Breast epithelium (tissue), 4 donors: ENCODE measurements at places on chromosomes 2 and 18.

DNA sequence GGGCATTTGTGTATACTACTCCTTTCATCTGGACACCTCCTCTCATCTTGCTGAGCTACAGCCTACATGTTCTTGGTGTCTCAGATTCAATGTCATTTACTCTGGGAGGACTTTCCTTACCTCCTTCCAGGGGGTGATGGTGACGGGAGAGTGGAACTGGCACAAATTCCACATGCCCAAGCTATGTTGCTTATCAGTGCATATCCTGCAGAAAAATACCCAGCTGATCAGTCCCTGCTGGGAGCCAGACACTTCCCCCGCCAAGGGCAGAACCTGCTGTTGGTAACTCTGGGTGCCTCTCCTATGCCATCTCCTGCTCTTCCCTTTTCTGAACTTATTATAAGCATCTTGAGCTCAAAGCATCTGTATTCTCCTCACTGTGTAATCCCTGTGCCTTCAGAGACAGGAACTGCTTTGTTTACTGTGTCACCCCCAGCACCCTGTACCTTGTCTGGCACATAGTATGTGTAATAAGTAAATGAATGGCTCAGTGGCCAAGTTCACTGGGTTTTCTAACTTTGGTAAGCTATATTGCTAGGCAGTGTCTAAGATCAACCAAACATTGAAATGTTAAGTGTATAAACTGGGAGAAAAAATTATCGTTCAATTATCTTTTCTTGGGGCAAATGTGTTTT lies 87.7 kb upstream of the LPIN2 start:
- H3K27me3 ChIP-seq: no peaks in the 10 kb centered on the region
- H3K36me3 ChIP-seq: no peaks in the 10 kb centered on the region
- no peak overlapping the region for H3K4me3 ChIP-seq
- no peak for DNase-seq

DNA sequence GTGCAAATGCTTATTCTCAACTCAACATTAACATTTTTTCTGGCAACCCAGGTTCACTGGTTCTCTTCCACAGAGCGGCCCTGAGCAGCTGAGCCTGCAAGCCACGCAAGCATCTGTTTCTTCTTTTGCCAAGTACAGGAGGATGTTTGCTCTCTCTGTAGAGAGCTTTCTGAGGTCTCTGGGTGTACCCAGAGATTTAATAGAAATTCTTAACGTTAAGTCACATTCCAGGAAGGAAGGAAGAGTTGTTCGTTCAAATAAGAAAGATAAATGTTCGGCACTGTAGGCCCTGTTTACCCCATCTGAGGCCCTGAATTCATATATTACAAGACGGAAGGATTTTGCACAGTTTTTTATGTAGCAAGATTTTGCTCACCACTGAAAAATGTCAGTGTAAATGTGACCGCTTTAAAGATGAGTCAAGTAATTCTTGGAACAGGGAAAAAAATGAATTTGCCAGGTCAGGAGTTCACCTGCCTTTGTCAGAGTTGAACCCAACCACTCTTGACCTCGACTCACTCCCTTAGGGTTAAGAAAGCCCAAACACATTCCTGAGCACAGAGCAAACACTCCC lies 30.1 kb downstream of the KCTD18 start:
- no peaks in the 10 kb centered on the region for H3K36me3 ChIP-seq
- H3K27ac ChIP-seq: no peak overlapping the region
- DNase-seq: no peak

DNA sequence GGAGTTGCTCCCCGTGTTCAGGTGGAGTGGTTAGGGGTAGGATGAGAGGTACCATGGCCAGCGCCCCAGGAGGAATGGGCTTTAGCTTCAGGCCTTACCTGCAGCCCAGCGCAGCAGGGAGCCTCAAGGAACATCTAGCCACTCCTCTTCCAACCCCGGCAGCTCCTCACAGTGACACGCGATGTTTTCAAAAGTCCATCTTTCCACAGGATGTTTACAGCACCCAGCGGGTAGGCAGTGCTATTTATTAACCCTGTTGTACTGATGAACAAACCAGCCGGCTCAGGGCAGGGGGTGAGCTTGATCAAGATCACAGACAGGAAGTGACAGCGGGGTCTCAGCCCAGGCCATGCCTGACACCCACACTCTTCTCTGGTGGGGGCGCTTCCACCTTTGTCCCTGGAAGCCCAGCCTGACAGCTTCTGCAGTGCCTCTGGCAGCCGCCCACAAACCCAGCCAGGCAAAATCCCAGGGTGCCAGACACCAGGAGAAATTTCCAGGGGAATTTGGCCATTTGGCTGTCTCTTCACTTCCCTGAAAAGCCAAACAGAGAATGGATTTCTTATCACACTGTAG lies 18.4 kb upstream of the PRLH start:
- H3K4me1 ChIP-seq: no peaks in the 10 kb centered on the region
- no peak for DNase-seq
- H3K27me3 ChIP-seq: no peaks in the 10 kb centered on the region
- H3K27ac ChIP-seq: no peak overlapping the region
- no peaks in the 10 kb centered on the region for H3K36me3 ChIP-seq
- H3K4me3 ChIP-seq: no peak overlapping the region

DNA sequence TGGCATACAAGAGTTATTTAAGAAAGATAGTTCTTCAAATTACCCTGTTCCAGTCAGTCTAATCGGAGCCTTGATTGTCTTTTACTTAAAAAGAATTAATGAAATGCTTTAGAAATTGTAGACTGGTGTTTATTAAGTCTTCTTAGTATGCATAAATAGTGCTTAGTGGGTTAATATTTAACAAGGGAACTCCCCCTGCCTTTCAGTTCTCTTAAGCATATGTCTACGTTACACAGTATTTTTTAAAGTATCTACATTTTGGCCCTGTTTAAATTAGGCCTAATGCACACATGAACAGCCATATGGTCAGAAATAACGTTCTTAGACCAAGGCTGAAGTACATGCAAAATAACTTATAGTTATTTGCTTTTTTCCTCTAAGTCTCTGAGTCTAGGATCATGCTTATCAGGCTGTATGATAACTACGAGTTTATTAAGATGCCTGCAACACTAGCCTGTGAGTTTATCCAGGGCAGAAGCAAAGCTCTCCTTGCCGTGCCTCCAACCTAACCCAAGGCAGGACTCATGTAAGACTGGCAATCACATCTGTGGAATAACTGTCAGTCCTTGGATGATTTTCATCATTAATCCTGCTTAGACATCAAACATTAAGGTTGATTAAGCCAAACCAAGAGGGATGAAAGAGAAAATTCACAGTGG lies 6.7 kb downstream of the BCL2 start:
- H3K36me3 ChIP-seq: no peaks in the 10 kb centered on the region
- H3K4me3 ChIP-seq: no peak overlapping the region
- no peak for DNase-seq
- no peaks in the 10 kb centered on the region for H3K27me3 ChIP-seq
- peak overlapping the region; percentile 68 for H3K27ac ChIP-seq

DNA sequence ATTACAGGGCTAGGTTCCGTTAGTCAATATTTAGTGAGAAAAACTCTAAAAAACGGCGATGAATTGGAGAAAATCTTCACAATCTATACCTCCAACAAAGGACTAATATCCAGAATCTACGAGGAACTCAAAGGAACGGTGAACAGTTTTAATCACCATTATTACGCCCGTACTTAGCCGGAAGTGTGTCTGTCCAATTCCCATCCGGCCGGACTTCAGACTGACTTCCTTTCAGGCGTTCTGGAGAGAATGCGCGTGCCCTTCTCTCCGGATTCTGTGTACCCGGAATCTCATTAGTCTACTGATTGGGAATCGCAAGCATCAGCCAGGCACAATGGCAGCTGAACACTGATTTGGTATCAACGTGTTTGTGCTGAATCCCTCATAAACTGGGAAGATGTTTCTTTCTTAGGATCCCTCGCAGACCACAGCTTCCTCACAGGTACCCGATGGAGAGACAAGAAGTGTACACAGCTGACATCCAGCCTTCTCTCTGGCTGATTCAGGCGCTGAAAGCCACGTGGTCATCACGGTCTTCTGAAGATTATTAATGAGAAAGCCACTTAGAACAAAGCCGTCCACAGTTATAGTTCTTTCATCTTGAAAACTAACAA lies 239.9 kb downstream of the ZNF516 start:
- no peak overlapping the region for H3K4me3 ChIP-seq
- H3K27me3 ChIP-seq: no peaks in the 10 kb centered on the region
- DNase-seq: no peak
- no peaks in the 10 kb centered on the region for H3K4me1 ChIP-seq
- no peaks in the 10 kb centered on the region for H3K36me3 ChIP-seq
- no peak overlapping the region for H3K27ac ChIP-seq

GRCh38 chr18:58385472-58385871 lies 243.4 kb downstream of the ALPK2 start:
- no peak for DNase-seq
- H3K4me3 ChIP-seq: no peak overlapping the region
- H3K36me3 ChIP-seq: peaks cover 4% of the 10 kb centered on the region
- no peak overlapping the region for H3K27ac ChIP-seq

DNA sequence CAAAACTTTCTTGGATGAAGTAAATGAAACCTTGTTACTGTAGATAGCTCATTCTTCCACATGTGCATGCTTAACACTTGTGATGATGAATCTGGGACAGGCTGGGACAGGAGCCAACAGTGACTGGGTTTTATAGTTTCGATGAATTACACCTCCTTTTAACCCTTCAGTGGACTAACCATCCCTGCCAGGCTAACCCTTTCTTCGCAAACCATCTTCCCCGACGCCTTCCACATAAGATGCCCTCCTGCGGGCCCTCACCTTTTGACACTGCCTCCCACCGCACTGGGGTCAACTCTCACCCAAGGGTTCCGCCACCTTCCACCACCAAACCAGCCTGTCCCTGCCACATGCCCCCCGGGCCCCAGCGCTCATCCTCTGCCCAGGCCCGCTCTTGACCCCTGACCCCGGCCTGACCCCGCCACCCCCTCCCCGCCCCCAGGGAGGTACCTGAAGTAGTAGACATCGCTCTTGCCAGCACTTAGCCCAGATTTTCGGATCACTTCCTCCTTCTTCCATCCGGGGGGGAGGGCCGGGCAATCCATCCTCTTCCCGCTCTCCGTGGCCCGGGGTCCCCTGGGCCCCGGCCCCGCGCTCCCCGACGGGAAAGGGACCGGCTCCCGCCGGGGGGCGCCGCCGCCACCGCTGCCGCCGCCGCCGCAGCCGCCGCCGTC lies 764 bp downstream of the MBD2 start:
- H3K27me3 ChIP-seq: no peaks in the 10 kb centered on the region
- no peaks in the 10 kb centered on the region for H3K4me1 ChIP-seq
- DNase-seq: peak; percentile 59
- H3K36me3 ChIP-seq: no peaks in the 10 kb centered on the region
- peak overlapping the region; percentile 84 for H3K27ac ChIP-seq

DNA sequence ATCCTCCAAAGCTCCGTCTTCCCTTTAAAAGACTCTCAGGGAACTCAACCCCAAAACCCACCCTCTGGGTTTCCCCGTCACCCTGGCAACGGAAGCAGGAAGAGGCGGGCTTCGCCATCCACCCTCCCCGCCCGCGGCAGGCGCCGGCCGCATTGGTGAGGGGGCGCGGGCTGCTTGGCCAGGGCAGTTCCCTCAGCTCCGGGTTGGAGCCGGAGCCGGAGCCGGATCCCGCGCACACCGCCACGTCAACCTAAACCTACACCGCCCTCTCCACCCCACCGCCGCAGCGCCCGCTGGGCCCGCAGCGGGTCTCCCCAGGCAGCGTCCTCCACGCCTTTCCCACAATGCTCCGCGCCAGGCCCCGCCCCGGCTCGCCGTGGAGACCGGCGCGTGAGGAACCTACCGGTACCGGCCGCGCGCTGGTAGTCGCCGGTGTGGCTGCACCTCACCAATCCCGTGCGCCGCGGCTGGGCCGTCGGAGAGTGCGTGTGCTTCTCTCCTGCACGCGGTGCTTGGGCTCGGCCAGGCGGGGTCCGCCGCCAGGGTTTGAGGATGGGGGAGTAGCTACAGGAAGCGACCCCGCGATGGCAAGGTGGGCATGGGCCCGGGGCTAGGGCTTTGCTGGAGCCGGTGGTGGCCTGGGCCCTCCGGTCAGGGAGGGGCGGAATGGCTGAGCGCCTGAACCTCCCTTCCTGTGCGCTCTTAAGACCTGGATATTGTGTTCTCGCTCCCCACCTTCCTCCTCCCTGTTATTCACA lies at the start of gene DNAJC10:
Gene DNAJC10 (plus strand): TSS at position 366 of the 758 bp plus-strand sequence. CDS start 1,830 bp downstream, outside the sequence.
- H3K36me3 ChIP-seq: no peaks in the 10 kb centered on the region
- peak within 1 kb of the TSS; percentile 93 for H3K27ac ChIP-seq
- H3K4me1 ChIP-seq: no peaks in the 10 kb centered on the region
- H3K4me3 ChIP-seq: peak within 1 kb of the TSS; percentile 79
- H3K27me3 ChIP-seq: no peaks in the 10 kb centered on the region
